ENCODE measurements at places on chromosomes 1 and 21. TPM values are rescaled to one million over a fixed set of nuclear protein-coding genes. Genes with fewer than 3 reads are reported as not detected.

DNA sequence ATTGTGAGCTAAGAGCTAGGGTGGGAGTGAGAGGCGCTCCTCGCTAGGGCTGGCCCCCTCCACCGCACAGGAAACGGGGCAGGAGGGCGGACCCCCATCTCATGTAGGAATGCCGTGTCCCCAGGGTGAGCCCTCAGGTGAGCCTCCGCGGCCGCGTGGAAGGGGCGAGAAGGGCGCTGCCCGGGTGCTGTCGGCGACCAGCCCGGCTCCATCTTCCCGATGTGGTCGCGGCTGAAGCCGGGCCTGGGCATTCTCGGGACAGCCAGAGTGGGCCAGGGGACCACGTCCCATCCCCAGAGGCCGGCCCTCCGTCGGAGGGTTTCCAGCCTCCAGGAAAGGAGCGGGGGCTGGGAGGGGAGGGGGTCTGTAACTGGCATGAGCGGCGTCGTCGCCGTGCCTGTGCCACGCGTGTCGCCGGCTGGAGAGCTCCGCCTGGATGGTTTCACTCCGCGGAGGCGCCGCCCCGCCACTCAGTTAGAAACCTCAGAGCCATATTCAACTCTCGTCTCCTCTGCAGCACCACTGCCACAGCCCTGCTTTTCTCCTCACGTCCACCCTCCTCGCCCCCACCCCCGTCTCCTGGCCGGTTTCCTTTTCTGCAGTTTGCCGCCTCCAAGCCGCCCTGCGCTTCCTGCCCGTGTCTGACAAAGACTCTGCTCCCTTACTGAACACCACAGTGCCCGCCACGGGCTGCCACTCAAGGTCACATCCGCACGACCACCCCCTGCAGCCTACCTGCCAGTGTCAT lies at the start of gene TMEM269:
TMEM269 (plus strand) TSS at position 46 of the 748 bp plus-strand sequence. CDS start 4,903 bp downstream, outside the sequence.
- no peak for DNase-seq

Gene ATP6V1G3
- polyA plus RNA-seq = 0.18 TPM

Gene CXADR
- polyA plus RNA-seq = 5.6 TPM

Gene KDM1A
- 34.8 TPM for polyA plus RNA-seq

DNA sequence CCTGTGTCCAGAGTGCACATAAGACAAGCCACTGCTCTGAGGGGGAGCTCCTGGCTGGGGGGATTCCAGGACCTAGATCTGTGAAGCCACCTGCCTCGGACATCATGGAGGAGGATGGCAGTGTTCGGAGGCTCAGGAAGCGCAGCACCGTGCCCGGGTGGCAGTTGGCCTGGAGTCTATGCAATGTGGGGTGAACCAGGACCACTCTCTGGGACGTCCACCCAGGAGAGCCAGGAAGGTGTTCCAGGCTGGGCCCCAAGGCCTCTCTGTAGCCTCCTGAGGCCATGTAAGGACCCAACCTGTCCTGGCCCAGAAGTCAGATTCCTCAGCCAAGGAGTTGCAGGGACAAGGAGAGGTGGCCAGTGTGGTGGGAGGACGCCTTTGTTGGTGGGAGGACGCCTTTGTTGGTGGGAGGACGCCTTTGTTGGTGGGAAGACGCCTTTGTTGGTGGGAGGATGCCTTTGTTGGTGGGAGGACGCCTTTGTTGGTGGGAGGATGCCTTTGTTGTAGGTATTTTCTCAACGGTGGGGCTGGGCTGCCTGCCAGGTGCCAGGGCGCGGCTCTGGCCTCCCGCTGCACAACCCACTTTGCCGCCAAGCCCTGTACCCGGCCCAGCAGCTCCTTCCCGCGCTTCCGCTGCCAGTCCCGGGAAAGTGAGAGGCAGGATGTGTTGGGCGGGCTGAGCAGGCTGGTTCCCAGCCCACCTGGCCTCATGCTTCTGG lies 30.6 kb upstream of the BMP8B start:
- no peak for DNase-seq

DNA sequence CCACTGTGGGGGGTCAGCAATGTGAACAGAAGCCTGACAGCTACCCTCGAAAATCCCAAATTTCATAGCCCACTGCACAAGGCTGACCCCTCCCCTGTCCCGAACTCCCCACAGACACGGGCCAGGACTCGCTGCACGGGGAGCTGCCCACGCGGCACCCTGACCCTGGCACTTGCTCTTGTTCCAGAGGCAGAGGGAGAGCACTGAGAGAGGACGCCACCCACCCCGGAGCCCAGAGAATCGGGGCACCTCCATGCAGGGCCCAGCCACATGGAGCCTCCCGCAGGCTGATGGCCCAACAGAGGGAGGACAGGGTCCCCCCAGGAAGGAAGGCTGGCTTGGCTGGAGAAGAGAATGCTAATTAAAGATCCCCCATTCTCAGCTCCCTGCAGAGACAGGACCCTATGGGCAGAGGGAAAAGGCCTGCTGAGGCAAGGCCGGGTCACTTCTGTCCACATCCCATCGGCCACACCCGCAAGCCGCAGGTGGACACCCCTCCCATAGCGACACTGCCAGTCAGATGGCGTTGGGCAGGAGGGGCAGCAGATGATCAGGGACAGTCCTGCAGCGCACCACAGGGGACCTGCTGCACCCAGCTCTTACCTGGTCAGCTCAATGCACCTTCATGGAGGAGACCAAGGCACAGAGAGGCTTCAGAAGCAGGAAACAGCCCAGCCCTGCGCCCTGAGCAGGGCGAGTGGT lies 136.9 kb downstream of the NPHP4 start:
- DNase-seq = no peak

DNA sequence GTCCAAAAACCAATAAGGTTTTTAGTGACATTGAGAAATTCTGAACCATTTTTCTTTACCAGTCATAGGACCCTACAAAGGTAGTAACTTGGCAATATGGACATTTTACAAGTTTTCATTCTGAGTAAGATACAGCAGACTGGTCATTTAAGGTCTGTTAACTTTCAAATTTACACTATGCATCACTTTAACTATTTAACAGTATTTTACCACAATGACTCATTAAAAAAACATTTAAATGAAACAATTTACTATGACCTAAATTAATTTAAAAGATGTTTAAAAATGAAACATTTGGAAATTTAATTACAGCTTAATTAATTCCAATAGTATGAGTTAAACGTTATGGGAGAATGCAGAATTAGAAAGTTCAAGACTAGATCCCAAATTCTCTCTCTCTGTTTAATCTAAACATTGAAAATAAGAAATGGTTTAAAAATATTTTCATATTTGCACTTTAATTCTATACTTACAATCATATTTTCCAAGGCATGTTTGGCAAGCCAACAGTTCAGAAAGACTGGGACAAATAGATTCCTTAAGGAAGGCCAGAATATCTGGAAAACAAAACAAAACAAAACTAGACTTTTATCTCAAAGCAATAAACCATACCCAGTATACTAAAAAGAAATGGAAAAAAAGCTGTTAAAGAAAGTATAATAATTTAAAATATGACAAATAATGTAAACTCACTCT lies 140.9 kb downstream of the KCNT2 start:
- no peak for DNase-seq

DNA sequence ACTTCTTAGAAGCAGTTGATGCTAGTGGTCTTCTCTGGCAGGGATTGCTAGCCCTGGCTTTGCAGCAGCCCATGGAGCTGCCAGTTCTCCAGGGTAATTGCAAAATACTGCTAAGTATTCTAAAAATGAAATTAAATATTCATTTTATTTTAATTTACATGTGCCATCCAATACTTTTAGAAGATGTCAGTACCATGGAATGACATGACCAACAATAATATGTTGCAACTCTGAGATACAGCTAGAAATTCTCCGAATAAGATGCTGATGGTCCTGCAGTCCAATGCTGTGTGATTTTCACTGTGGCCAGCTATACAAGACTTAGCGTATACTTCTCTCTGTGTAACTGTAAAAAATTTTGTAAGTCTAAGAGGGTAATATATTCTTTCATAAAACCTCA lies 20.0 kb upstream of the WARS2 start:
- DNase-seq = no peak

Gene AVPR1B
- polyA plus RNA-seq = 0.23 TPM

GRCh38 chr1:162172311-162173102 lies 103.0 kb downstream of the NOS1AP start:
- no peak for DNase-seq

Gene GCSAML
- 0.48 TPM for polyA plus RNA-seq

DNA sequence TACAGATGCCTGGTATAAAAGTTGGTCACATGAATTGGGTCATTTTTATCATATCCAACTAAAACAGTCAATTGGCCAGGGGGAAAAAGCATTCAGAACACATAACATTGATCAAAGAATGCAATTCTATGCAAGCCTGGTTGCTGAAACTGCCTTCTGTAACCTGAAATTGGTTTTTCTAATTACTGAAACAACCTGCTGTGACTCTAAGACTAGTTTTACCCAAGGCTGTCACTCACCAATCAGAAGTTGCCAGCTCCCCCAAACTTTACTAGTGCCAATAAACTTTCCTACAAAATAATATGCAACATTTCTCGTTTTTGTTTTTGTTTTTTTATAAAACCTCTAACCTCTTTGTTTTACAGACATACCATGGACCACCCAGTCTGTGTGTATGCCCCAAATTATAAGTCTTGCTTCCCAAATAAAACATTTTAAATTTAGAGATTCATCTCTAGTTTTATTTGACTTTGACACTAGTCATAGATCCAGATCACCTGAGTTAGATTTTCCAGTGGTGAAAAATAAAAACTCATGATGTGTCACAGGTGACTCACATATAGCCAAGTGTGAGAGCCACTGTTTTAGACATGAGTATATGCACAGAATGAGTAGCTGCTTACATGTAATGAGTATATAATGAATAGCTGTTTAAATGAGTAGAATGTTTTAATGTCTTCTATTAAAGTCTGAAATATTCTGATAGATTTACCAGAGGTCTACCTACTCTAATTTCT lies 64.2 kb upstream of the CR2 start:
- DNase-seq = no peak

Gene CD1E
- polyA plus RNA-seq = 154 TPM

GRCh38 chr1:10637400-10637799 lies 159.0 kb downstream of the CASZ1 start:
- no peak for DNase-seq

DNA sequence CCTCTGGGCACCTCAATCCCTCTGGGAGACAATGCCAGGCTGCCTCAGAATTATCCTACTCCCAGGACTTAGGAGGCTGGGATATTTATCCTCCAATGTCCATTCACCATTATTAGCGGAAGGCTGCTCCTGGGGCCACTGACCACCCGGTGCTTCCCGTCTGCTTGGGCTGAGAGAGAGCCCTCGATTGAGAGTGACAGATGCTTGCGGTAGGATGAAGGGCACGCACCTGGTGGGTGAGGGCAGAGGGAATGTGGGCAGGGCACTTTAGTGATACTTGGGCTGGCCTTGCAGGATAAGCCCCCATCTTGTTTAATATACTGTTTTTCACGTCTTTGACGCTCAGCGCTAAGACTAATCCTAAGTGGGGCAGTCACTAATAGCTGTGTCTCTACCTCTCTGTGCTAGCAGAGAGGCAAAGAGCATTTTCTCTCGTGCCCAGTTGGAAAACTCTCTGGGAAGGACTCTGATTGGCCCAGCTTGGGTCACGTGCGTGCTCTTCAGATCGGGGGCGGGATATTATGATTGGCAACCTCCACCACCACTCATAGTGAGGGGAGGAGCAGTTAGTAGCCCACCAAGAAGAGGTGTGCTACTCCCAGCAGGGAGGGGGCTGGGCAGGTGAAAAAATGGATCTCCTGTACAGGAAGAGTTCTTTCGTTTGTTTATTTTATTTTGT lies 10.6 kb upstream of the PARS2 start:
- no peak for DNase-seq

DNA sequence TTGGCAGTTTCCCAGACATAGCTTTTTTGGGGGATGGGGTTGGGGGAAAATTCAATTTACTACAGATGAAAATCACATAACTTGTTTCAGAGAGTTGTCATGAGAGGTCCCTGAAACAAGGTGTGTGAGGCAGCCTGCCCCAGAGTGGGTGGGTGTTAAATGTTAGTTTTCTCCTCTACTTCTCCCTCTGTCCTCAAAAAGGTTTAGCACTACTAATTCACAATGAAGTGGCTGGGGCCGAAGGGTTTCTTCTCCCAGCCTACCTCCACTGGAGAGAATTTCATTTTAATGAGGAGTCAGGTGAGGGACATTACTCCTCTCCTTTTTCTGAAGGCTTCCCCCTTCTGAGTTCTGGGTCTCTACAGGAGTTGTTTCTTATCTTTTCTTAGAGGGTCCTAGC lies 103.3 kb downstream of the C1orf94 start:
- no peak for DNase-seq

Gene NUDT4B
- 1.1 TPM for polyA plus RNA-seq

Gene S100A2
- 93.5 TPM for polyA plus RNA-seq

Gene IFI44L
- polyA plus RNA-seq = 30.9 TPM
